Fibroblast of villous mesenchyme (primary cell): ENCODE measurements at places on chromosomes 4 and X. TPM values are rescaled to one million over a fixed set of nuclear protein-coding genes. Genes with fewer than 3 reads are reported as not detected.

NWD2 gene
- total RNA-seq = not detected in 2 replicates

PAGE2 gene
- total RNA-seq = not detected in 2 replicates

ARSD gene
- 10.6 and 13.4 TPM in 2 replicates for total RNA-seq

PRKG2 gene
- total RNA-seq = under 0.01 and 0.64 TPM in 2 replicates

- peak; percentile 64 for DNase-seq
Measured at GRCh38 chrX:19566359-19567222, 51.3 kb upstream of the MAP3K15 start.

DNA sequence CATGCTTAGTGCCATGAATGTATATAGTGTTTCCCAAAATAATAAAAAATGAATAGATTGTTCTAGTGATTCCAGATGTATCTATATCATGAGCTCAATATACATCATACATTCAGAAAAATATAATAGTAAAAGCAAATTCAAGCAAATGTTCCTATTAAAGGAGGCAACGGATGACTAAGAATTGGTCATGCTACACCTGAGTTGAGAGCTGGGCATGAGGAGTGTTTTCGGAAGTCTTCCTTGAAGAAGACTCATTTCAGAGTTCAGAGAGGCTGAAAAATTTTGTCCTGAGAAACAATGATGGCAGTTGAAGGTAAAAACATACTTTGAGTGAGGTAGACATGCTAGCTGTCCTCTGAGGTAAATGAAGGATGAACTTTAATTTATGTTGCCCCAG lies 79.3 kb upstream of the IL1RAPL2 start:
- no peak for DNase-seq

GRCh38 chr4:66223068-66223703 lies 552.9 kb upstream of the EPHA5 start:
- DNase-seq = no peak

- DNase-seq = no peak
Measured at GRCh38 chr4:41611881-41612871, 74.2 kb downstream of the LIMCH1 start.

DNA sequence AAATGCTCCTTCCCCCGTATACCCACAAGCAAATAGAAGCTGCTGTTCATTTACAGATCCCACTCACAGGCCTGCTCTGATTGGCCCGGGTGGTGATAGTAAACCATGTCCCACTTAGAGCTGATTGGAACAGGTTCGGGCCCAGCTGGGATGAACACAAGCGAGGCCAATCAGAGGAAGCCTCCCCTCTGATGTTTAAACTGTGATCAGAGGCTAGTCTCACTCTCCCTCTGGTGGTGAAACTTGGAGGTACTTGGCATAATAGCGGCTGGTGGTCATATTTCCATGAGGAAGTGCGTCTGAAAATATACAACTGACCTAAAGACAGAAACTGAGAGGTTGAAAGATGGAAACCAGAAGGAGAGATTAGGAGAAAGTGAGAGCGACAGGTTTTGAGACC lies 51.5 kb upstream of the TRPC3 start:
- peak; percentile 56 for DNase-seq

DNA sequence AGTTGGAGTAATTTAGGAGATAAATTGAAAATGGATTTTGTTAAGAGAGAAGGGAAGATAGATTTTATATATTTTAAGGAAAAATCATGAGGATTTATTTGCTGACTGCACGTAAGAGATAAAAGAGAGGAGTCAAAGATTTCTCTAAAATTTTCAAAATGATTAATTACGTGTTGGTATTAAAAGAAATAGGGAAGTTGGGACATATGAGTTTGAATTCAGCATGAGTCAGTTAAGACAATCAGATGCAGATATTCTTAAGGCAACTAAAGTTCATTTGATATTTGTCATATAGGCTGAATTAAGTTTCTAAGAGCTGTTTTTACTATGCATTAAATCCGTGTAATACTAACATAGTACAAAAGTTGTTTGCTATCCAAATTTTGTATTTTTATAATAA lies 46.9 kb downstream of the TET2 start:
- DNase-seq = no peak

DNA sequence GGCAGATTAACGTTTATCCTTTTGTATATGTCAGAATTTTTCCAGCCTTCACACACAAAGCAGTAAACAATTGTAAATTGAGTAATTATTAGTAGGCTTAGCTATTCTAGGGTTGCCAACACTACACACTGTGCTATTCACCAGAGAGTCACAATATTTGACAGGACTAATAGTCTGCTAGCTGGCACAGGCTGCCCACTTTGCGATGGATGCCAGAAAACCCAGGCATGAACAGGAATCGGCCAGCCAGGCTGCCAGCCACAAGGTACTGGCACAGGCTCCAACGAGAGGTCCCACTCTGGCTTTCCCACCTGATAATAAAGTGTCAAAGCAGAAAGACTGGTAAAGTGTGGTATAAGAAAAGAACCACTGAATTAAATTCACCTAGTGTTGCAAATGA lies 94.8 kb downstream of the TET2 start:
- no peak for DNase-seq

GRCh38 chr4:62548108-62548524 lies 1348.0 kb downstream of the ADGRL3 start:
- no peak for DNase-seq

DNA sequence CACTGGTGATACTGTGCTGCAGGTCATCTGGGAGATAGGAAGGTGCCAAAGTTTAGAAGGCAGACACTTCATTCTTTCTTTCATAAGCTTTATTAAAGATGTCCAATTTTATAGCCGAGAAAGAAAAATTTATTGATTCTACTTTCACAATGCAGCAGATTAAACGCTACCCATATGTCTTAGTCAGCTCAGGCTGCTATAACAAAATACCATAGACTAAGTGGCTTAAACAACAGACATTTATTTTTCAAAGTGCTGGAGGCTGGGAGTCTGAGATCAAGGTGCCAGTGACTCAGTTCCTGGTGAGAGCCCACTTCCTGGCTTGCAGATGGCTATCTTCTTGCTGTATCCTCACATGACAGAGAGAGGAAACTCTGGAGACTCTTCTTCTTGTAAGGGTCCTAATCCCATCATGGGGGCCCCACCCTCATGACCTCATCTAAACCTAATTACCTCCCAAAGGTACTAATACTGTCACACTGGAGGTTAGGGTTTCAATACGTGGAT lies 33.4 kb upstream of the KLHL34 start:
- DNase-seq = no peak

DNA sequence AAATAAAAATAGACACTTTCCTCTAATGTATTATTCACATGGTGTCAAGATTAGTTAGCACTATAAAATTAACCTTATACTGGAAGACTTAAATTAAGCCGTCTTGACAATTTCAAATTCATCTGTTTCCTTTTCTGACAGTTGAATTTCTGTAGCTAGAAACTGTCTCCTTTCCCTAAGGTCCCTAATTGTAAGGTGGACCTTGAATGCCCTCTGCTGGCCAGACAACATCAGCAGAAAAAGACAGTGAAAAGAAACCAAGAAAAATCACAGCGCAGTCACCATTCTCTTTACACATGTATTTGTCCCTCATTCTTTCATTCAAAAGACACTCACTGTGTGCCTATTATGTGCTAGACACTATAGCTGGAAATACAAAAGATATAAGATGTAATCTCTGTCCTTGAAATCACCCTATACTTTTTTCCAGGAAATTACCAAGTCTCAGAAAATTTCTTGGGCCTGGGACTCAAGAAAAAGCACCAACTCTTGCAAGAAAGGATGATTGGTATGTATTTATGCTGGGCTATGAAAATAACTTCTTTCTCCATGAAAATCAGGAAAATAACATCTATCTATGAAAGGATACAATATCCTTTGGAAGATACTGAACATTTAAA lies 32.7 kb upstream of the AMBN start:
- peak; percentile 53 for DNase-seq

DNA sequence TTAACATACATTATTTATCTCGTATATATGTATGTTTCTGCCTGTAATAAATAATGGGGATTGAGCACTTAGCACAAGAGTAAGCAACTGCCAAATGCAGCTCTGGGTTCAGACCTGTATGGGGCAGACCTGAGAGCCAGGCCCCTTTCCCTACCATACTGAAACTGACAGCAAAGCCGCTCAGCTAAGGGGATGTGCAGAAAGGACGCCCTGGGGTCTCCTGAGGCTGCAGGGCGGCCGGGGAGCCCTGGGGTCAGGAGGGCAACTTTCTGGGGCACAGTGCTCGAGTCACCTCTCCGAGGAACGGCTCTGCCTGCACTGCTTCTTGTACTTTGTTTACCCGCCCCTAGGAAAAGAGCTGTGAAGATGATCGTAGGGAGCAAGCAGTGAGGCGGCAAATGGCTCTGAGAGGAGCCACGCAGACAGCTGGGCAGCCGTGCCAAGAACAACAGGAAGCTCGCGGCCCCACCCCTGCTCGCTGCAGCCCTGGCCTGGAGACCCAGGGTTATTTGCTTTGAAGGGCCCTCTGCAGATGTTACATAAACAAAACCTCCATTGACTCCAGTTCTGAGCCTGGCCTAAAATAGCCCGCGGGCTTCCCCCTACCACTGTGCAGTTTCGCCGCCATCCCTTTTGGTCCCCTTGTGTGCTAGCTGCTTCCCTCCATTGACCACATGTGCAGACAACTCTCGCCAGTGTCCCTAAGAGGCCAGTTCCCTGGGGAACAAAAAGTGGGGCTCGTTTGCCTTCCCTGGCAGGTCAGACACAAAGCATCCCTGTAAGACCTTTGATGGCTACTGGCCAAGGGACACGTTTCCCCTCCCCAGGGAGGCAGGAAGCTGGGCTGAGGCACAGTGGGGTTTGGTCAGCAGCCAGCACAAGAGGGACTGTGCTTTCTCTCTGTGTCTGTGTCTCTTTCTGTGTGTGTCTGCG lies 111.3 kb upstream of the LNX1 start:
- DNase-seq = peak; percentile 92

GRCh38 chr4:184097815-184098214 lies 119.9 kb downstream of the ENPP6 start:
- no peak for DNase-seq

DNA sequence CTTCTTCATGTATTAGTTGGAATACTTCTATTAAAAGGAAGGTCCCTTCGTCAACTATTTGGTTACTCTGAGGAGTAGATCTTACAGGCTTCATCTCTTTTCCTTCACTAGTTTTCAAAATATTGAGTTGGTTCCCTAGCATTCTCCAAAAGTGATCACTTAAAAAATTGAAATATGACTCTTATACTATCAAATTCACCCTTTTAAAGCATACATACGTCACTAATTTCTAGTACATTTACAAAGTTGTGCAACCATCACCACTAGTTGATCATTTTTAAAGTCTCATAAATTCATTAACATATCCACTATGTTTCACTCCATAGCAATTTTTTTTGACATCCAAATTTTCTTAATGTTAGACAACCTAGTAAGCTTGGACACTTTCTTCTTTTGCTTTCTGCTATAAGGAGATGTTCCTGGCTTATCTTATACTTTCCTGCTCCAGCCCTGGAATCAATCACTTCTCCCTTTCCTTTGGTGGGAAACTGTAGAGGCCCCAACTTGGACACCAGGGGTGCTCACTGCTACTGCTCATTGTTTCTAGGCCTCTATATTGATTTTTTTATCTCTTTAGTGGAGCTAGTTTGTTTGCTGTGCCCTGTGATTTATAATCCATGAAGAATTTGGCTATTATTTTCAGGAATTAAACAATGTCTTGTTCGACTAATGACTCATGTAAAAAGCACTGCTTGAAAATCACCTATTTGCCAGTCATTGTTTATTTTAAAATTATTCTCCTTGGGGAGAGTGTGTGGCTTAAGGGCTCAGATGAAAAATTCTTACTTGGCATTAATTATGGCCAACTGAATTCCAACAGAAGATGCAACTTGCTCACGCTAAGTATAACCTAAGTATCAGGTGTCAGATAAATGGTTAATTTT lies 4.0 kb upstream of the ZFX start:
- DNase-seq = peak; percentile 40

- DNase-seq = peak; percentile 77
Measured at GRCh38 chr4:13544606-13545393, 492 bp upstream of the NKX3-2 start.

DNA sequence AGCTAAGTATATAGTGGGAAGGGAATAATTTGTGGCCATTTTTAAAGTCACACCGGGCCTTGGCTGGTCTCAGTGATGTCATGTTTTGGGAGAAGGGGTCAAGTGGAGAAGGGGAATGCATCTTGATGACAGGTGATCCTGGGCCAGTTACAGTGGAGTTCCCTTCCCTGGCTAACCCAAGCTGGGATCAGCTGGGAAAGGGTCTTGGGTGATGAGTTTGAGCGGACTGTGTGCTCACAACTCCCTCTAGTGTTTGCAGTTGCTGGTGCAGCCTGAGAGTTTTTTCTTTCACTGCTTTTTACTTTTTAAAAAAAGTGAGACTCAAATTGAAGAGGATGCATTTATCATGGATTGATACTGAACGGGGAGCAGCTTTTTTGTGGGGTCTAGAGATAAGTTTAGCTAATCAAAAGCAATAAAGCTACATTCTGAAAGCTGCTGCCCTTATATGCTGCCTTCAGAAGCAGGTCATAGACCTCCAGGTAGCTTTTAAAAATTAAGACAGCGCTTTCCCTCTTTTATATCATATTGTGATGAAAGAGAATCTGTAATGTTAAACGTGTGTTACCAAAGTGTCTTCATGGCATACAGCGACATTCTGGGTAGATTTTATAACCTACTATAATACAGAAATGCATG lies 164.7 kb downstream of the DCLK2 start:
- DNase-seq = peak; percentile 55

DNA sequence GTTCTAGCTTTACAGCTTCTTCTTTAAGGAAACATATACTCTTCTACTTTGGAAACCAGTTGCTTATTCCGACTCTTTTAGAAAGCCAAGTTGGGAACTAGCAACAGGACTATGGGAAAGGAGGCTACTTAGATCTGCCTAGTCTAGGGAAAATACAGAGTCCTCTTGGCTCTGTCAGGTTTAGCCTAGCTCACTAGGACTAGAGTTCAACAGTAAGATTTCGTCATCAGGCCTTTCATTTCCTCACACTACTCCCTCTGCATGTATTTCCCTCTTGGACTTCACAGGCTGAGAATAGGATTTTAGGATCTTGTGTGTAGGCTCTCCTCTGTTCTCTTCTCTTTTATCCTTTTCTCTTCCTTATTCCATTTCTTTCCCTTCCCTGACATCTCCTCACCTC lies 409.8 kb downstream of the AR start:
- no peak for DNase-seq

DNA sequence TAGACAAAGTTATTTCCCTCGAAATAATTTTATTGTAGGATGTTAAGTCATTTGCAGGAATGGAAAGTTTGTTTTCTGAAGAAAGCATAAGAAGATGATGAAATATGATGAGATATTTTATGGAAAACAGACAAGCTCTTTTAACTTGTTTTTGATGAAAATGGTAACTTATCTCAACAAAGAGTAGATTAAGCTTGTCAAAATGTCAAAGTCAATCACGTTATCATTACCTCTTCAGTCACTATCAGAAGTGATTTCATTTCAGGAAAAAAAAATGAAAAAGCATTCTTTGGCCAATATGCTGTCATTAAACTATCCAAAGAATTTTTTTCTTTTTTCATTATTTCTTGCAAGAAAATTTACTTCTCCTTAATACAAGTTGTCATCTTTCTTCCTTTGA lies 221.0 kb upstream of the ANKRD50 start:
- DNase-seq = no peak

- DNase-seq = peak; percentile 59
Measured at GRCh38 chrX:123424546-123424945, 240.5 kb downstream of the GRIA3 start.
